ENCODE measurements at places on chromosomes 6 and 20. TPM values are rescaled to one million over a fixed set of nuclear protein-coding genes. Genes with fewer than 3 reads are reported as not detected.

The DEFB118 gene
- not detected for total RNA-seq

The CTCFL gene
- total RNA-seq = not detected

The NKAPL gene
- total RNA-seq = 6.1 TPM

The NRSN1 gene
- total RNA-seq = not detected

The SIRPG gene
- 0.20 TPM for total RNA-seq

The HCK gene
- 8.2 TPM for total RNA-seq

The FOXS1 gene
- 4.3 TPM for total RNA-seq

The STMND1 gene
- total RNA-seq = not detected

The TREM1 gene
- 1.5 TPM for total RNA-seq

The RNF39 gene
- total RNA-seq = not detected

The RIPOR3 gene
- total RNA-seq = 3.5 TPM

The MTFR2 gene
- total RNA-seq = 1.2 TPM

The SYNE1 gene
- 116 TPM for total RNA-seq

The GMDS gene
- total RNA-seq = 13.5 TPM

The C20orf202 gene
- total RNA-seq = 0.15 TPM

The JPH2 gene
- total RNA-seq = 99.0 TPM

The HRH3 gene
- total RNA-seq = not detected

The PLTP gene
- 67.2 TPM for total RNA-seq

The SLCO4A1 gene
- 4.1 TPM for total RNA-seq

The IL17F gene
- total RNA-seq = not detected

The PRL gene
- not detected for total RNA-seq

The FERMT1 gene
- 1.8 TPM for total RNA-seq

The COX7A2 gene
- total RNA-seq = 843 TPM

The ZGPAT gene
- 17.6 TPM for total RNA-seq

The KCNK5 gene
- 1.6 TPM for total RNA-seq

The ZNF184 gene
- 4.8 TPM for total RNA-seq

The LAMP5 gene
- total RNA-seq = not detected

The FUT9 gene
- total RNA-seq = not detected

The GJA1 gene
- 151 TPM for total RNA-seq

The SLC17A2 gene
- not detected for total RNA-seq

The RWDD2A gene
- 5.4 TPM for total RNA-seq

The WFDC12 gene
- total RNA-seq = not detected

The FABP7 gene
- total RNA-seq = 1.0 TPM

The RGS17 gene
- 0.47 TPM for total RNA-seq

The MCCD1 gene
- total RNA-seq = not detected

The SLC22A23 gene
- 3.5 TPM for total RNA-seq

The PRDM1 gene
- total RNA-seq = 1.5 TPM

The RIPPLY2 gene
- total RNA-seq = not detected

The CD93 gene
- 39.8 TPM for total RNA-seq

The LRRC1 gene
- total RNA-seq = 3.2 TPM

The PRR3 gene
- total RNA-seq = 5.0 TPM

The TSPO2 gene
- total RNA-seq = not detected

The C4B gene
- total RNA-seq = 129 TPM

The TSBP1 gene
- total RNA-seq = not detected

The CAGE1 gene
- total RNA-seq = not detected

The SOX18 gene
- total RNA-seq = 42.1 TPM
